ENCODE measurements at places on chromosomes 11 and 22.

DNA sequence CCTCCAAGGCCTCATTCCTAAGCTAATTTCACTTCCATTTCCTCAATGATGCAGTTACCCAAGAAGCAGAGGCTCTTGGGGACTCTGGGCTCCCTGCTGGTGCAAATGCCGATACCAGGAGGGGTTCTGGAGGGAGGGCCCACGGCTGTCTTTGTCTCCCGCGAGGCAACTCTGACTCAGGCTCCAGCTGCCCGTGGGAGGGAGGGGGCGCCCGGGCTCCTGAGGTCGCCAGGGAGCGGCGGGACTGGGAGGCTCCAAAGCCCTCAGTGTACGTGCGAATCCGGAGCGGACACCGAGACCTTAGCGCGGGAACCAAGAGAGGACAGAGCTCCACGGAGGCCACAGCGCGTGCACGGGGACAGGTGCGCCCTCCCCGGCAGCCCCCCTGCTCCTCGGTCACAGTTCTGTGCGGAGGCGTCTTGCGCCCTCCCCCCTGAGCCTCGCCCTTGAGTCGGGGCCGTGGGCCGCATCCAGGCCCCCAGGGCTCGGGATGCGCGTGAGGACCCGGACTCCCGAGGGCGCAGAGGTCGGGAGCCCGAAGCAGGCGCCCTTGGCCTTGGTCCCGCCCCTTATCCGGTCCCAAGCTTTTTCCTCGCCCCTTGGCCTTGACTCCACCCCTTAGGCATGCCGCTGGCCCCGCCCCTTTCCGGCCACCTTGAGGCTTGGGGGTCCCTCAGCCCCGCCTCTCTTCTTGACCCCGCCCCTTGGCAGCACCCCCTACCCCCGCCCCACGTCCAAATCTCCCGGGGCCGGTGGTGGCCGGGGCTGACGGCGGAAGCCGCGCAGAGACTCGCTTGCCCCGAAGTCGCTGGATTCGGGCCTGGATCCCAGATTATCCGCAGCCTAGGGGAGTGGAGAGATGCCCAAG lies 4.7 kb upstream of the SHISA8 start:
- DNase-seq = peak; percentile 80

DNA sequence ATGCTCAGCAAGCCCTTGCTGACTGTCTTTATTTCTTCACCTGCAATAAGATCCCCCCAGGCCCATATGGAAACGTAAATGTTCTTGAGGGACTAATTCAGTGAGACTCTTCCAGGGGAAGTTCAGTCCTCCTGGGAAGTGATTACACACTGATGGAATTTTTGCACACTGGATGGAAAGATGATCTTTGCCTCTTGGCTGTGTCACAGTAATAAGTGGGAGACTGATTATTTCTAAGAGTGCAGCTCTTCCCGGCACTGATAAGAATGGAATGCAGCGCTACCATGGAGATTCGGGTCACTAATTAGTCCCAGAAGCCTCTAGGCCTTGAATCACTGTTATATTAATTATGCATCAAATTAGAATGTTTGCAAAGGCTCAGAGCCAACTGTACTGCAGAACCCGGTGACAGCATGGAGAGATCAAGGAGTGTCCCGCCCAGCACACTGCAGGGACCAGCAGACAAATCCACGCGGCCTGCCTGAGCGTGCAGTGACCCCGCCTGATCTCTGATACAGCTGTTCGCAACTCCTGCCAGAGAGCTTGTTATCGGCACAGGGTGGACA lies 178.3 kb downstream of the SNX19 start:
- DNase-seq = peak; percentile 60

DNA sequence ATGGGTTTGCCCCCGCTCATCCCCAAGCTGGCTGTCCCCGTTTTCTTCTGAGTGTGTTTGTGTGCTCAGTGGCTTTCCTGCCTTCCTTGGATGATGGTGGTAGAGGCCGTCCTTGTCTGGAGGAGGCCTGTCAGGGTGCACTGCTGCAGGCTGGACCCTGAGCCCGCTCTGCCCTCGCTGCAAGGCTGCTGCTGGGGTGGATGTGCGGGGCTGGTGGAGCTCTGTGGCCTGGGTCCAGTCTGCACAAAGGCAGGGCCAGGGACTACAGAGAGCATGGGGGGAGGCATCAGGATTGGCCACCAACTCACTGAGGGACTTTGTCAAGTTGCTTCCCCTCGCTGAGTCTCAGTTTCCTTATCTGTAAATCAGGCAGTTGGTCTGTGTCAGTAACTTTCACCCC lies 275.0 kb downstream of the KIRREL3 start:
- no peak for DNase-seq

DNA sequence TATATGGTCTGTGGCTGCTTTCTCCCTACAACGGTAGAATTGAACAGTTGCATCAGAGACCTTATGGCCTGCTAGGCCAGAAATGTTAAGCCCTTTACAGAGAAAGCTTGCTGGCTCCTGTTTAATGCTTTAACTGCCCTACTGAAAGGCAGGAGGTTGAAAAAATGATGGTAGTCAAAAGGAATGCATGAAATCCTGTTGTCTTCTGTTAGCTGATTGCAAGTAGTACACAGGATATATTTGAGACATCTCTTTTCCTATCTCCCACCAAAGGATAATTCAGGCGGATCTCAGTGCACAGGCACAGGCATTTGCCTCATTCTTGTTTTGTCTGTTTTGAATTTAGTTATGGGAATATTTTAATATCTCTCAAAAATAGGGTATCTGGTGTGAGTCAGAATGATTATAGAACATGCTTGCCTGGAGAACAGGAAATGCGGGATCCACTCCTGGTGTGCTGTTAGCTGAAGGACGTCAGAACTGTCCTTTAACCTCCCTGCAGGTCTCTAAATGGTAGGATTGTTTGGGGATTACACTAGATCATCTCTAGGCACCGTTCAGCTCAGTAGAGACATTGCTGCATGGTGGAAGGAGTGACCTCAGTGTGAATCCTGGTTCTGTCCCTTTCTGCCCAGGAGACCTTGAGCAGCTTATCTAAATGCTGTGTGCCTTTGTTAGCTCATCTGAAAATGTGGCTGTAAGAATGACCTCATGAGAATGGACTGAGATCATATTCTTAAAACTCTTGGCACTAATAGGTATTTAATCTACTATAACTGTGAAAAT lies 49.5 kb downstream of the PACS1 start:
- DNase-seq = no peak

DNA sequence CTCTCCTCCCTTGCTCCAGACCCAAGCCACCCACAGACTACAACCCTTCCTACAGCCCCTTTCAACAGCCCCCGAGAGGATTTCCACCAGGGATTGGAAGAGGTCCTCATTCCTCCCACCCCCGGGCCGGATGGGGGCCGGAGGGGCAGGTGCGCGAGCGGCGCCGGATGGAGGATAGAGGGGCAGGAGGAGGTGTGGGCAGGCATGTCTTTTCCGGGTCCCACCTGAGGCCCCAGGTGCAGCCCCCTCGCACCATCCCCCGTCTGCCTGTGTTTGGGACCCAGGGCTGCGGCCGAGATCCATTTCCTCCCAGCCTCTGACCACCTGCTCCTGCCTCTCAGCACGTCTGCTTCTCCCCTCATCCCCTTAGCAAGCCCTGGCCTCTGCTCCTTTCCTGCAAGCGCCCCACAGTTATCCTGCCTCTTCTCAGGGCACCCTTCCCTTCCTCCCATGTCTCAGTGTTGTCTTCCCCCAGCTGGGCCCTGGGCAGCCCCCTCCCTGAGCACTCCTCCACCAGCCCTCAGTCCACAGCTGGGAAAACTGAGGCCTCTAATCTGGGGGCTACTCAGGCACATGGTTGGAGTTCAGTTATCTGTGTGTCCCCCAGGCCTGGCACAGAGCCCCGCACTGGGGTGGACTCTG lies 19.3 kb upstream of the CBX7 start:
- DNase-seq = no peak

Measured in AG08396 (cell line).